ENCODE measurements at places on chromosomes 2 and 18.

DNA sequence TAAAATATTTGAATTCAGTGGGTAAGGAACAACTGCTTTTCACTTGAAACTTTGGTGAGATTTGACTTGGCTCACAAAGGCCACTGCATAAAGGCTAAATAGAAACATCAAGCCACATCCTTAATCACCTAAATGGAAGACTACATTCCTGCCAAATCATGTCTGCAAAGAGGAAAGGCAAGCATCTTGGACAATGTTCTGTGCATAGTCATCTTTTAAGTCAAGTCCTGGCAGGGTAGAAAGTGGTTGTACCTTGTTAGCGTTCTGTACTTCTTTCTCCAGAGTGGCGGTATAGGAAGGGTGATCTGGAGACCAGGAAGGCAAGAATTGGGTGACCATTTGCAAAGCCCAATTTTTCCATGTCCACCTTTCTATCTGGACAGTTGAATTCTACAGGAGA lies 121.4 kb upstream of the SLC14A2 start:
- DNase-seq, result no peak

DNA sequence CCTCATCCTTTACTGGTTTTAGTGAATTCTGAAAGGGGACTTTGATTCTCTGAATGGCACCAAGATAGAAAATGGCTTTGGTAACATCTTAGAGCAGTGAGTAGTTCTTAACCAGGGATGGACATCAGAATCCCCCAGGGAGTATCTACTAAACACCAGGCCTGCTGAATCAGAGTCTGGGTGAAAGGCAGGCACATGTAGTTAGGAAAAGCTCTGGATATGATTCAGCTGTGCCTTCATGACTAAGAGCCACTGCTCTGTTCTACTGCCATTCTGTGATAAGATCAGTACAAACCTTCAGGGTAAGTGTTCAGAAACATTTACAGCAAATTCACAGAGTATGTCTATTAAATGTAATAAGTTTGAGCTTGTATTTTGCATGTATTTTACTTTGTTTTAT lies 46.2 kb upstream of the B3GNT2 start:
- DNase-seq, result no peak

DNA sequence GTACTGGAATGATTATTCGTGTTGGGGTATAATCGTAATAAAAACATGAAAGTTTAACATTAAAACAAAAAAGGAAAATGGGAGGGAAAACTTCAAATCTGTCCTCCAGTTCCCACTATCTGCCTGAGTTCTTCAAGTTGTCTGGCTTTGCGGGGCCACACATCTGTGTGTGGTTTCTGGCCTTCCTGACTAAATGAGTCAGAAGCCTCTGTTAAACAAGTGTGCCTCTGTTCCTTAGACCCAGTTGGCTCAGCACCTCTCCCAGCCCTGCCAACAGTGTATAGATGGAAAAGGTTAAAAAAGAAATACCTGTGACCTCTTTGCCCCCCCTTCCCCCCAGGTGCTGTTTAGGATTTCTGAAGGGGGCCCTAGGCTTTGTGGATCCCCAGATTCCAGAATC lies 30.2 kb downstream of the XDH start:
- DNase-seq, result no peak

DNA sequence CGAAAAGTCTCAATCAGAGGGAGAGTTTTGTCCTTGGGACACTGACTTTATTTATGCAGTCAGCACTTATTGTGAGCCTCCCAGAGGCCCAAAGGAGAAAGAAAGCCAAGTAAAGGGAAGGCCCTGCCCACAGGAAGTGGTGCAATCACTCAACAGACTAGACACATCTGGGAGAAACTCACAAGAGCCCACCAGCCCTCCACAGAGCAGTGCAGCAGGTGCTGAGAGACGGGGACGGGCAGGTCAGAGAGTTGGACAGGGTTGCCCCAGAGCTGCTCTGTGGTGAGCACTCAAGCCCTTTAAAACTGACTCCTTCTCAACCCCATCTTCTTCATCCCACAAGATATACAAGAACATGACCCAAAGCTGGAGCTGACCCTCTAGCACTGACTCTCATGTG lies 96.0 kb downstream of the TFCP2L1 start:
- DNase-seq, result no peak

DNA sequence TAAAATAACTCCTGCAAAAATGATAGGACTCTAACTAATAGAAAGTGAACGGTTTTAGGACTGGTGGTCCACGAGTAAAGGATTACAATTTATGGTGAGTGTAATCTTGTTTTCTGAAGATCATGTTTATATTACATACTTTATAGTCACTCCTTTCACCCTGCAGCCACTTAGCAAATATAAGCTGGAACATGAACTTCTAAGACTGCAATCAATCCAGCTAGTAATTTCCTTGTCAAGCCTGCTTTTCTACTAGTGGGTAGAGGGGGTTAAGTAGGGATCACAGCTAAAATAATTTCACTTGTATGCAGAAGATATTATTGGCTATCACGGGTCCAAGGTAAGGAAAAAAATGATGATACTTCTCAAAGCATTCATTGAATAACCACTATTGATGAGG lies 125.5 kb upstream of the NETO1 start:
- DNase-seq, result no peak

- DNase-seq, result no peak
Measured at GRCh38 chr18:2880473-2880872, 33.7 kb downstream of the EMILIN2 start.

GRCh38 chr2:120142528-120143219 lies 80.5 kb downstream of the TMEM185B start:
- DNase-seq, result no peak

DNA sequence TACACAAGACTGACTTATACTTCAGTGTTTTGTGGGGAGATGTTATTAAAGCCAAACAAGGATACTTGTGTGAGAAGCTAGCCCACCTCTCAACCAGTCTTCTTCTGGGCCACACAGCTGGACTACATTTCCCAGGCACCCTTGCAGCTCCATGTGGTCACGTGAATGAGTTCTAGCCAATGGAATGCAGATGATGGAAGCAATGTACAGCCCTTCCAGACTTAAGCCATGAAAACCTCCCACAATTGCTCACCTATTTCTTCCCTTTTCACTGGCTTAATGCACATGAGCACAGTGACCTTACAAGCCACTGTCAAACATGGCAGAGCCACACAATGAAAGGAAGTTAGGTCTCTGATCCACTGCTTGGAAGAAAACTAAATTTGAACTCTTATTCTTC lies 20.4 kb upstream of the FEZ2 start:
- DNase-seq, result no peak

DNA sequence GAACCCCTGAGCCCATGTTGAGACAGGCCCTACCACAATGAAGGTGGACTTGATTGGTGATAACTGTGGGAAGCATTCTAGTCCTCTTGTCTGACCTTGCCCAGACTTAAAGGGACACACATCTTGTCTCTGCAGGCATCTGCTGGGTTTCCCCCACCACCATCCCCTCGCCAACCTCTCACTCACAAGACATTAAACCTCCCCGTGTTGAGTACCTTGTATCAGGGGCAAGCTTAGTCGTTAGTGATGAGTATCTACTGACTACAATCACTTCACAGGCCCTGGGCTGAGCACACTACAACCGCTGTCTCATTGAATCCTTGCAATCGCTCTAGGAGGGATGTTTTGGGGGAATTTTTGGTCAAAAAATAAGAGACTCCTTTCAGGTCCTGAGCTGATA lies 86.0 kb downstream of the ICOS start:
- DNase-seq, result no peak

DNA sequence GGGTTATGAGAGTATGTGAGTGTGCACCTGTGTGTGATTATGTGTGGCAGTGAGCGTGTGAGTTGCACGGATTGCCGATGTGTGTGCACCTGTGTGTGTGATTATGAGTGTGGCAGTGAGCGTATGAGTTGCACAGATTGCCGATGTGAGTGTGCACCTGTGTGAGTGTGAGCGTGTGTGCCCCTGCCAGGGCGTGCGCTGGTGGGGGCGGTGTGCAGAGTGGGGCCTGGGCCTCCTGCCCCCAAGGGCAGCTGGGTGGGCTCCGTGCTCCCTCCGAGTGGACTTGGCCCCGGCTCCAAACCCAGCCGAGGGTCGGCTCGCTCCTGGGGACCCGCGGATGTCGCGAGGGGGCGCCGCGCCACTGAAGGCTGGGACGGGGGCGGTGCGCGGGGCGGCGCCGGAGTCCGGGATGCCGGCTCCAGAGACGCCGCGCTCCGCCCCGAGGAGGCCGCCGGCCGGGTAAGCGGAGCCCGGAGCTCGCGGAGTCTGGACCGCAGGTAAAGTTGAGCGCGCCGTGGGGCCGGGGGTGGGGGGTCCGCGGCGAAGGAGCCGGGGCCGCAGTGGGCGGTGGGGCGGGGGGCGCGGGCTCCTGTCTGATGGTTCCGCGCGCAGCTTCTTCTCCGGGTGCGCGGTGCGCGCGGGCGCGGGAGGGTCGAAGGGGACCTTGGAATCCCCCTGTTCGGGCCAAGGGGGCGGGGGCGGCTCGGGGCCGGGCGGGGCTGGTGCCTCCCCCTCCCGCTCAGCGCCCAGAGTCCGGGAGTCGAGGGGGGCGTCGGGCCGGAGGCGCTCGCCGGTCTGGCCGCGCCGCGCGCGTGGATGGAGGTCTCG lies at the start of gene KCNG2:
KCNG2 (plus strand) TSS at position 421 of the 828 bp plus-strand sequence. CDS start 65,730 bp downstream, outside the sequence.
- no peak for DNase-seq

DNA sequence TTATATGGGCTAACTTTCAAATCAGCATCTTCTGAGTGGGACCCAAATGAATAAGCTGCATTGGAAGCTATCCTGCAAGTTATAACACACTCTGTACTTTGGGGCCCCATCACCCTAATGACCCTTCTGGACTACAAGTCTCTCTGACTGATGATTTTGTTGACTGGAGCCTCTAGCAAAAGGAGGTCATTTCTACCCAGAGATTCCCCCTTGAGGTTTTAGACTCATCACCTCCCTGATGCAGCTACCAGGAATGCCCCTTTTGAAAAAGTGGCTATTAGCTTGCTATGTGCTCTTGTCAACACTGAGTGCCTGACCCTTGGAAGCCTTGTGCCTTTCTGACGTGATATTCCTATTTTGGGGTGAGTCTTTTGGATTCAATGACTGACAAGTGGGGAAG lies 54.5 kb upstream of the NEMP2 start:
- no peak for DNase-seq

DNA sequence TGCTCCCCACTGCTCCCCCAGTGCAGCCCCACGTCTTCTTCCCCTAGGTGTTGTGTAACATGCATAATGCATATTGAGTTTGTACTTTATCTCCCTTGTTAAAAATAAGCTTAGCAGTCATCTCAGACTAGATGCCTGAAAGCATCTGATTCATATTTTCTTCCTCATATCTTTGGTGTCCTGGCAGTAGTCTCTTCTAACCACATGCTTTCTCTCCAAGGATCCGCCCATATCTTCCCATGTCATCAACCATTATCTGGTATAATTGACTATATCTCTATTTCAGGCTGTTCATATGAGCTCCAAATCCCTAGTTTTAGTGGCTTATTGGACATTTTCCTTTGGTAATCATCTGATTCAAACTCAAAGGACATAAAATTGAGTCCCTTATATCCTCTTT lies 426.3 kb downstream of the LRP1B start:
- DNase-seq, result no peak

GRCh38 chr2:72208225-72208624 lies 60.6 kb upstream of the CYP26B1 start:
- no peak for DNase-seq

GRCh38 chr2:138060301-138060635 lies 96.0 kb downstream of the HNMT start:
- no peak for DNase-seq

DNA sequence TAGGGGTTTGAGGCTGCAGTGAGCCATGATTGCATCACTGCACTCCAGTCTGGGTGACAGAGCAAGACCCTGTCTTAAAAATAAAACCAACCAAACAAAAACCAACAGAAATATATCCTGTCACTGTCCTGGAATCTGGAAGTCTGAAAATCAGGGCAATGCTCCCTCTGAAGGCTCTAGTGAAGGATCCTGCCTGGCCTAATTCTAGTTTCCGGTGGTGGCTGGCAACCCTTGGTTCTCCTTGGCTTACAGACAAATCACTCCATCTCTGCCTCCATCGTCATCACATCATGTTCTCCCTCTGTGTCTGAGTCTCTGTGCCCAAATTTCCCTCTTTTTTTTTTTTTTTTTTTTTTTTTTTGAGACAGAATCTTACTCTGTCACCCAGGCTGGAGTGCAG lies 15.9 kb upstream of the VPS4B start:
- DNase-seq, result no peak

GRCh38 chr18:74163019-74163660 lies 14.8 kb downstream of the TIMM21 start:
- DNase-seq, result no peak

- DNase-seq, result no peak
Measured at GRCh38 chr2:103284750-103285149, 522.9 kb downstream of the TMEM182 start.

- DNase-seq, result no peak
Measured at GRCh38 chr2:23537991-23538390, 153.0 kb downstream of the KLHL29 start.

DNA sequence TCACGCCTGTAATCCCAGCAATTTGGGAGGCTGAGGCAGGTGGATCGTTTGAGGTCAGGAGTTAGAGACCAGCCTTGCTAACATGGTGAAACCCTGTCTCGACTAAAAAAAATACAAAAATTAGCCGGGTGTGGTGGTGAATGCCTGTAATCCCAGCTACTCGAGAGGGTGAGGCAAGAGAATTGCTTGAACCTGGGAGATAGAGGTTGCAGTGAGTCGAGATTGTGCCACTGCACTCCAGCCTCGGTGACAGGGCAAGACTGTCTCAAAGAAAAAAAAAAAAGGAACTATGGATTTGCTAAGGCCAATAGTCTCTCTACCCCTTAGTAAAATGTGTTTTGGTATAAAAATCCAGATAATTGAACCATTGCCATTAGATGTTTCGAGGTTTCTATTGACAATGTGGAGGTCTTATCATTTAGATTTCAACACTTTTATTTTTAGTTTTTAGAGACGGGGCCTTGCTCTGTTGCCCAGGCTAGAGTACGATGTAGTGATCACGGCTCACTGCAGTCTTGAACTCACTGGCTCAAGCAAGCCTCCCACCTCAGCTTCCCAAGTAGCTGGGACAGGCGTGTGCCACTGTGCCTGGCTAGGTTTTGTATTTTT lies 1.1 kb upstream of the TXNDC2 start:
- no peak for DNase-seq

DNA sequence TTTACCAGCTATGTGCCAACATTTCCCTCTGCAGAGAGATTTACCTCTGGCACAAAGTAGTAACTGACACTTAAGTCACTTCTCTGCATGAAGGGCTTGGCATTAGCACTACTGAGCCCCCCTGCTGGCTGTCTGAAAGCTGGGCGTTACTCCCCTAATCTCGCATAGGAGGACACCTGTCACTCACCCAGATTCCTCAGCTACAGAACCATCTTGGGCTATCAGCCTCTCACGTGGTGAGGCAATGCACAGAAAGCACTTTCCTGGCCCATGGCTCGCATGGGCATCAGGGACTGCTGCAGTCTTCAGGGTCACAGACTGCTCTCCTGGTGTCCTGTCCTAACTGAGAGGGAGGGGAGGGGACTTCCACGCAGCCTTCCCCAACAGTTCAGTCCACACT lies 12.0 kb downstream of the SERPINE2 start:
- DNase-seq, result no peak

DNA sequence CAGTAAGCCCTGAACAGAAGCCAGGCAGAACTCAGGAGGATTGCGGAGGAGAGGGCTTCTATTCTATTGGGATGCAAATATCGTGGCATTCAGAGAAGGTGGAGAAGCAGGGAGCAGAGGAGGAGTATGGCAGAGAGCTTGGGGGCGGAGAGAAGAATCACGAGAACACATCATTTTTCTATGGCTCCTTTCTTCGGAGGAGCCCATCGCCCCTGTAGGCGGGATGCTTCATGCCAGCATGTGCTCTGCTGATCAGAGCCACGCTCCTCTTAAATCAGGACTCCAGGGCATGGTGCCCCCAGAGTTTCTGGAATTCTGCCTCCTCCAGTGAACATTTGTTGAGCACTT lies 71.1 kb downstream of the CIB4 start:
- DNase-seq, result no peak
